ENCODE measurements at places on chromosomes 13 and 19. TPM values are rescaled to one million over a fixed set of nuclear protein-coding genes. Genes with fewer than 3 reads are reported as not detected.
A peak's percentile ranks its signal among the peaks of the same experiment; 100 is the strongest.

PLK5 gene
- total RNA-seq, result not detected

IL12RB1 gene
- 0.75 TPM for total RNA-seq

PNMA8B gene
- total RNA-seq, result 1.7 TPM

MAG gene
- total RNA-seq, result not detected

DENND1C gene
- 0.30 TPM for total RNA-seq

LRG1 gene
- total RNA-seq, result 0.67 TPM

CYP2A7 gene
- not detected for total RNA-seq

POMP gene
- 93.7 TPM for total RNA-seq

- DNase-seq, result no peak
These were observed 11.0 kb downstream of the SGTA start for GRCh38 chr19:2771786-2772674.

- DNase-seq, result no peak
These were observed 51.0 kb upstream of the PDX1 start for GRCh38 chr13:27868641-27869435.

- no peak for DNase-seq
These were observed 80.0 kb upstream of the TM9SF2 start for GRCh38 chr13:99421271-99421670.

- DNase-seq, result peak; percentile 99
These were observed at the start of gene FUZ for GRCh38 chr19:49812997-49813861. TSS of gene FUZ (minus strand) at chr19:49813292. CDS start at chr19:49813106, 186 bp downstream.

DNA sequence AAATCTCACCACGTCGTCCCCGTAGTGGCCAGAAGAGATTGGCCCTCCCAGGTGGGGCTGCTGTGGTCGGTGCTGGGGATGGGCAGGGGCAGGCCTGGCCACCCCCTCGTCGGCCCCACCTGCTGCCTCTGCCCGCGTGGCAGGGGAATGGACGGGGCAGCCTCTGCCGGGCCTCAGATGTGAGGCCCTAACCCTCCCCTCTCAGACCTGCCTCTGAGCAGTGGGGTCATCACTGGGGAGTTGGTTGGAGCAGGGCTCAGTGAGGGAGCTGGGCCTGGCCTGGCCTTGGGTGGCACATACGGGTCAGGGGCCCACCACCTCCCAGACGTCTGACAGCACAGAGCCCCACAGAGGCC, 41.5 kb downstream of the MCF2L start:
- no peak for DNase-seq

- no peak for DNase-seq
These were observed 9.9 kb downstream of the RFX2 start for GRCh38 chr19:6100284-6100915.

DNA sequence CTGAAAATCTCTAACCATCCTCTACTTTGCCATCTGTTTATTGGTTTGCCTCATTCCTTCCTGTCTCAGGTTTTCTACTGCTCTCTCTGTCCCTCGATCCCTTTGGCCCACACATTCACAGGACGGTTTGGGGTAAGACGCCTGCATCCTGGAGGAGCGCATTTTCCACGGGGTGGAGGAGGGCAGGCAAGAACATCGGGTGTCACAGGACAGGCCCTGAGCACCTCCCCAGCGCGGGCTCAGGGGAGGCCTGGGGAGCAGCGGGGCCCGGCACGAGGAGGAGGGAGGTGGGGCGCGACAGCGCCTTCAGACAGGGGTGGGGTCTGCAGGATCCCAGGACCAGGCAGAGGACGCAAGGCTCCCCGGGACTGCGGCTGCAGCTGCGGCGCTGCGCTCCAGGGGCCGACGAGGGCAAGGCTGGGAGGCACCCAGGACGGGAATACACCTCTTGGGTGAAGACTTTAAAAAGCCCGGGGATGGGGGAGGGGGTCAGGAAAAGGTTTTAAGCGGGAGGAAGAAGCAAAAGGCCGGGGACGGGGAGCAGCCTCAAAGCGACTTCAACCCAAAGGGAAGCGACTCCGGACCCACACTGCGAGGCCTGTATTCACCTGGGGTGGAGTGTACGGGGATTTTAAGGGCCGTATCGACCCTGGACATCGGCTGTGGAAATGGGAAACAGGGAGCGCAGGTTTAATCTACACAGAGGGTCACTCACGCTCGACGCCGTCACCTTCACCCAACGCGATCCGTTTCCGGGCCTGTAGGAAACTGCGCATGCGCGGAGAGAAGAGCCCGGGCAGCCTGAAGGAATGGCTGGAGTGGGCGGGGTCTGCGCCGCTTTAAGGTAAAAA, at the start of gene ZNF415:
Gene ZNF415, minus strand, starts transcription at position 770 of the 851 bp plus-strand sequence. CDS start 10,234 bp downstream, outside the sequence.
- peak; percentile 84 for DNase-seq

DNA sequence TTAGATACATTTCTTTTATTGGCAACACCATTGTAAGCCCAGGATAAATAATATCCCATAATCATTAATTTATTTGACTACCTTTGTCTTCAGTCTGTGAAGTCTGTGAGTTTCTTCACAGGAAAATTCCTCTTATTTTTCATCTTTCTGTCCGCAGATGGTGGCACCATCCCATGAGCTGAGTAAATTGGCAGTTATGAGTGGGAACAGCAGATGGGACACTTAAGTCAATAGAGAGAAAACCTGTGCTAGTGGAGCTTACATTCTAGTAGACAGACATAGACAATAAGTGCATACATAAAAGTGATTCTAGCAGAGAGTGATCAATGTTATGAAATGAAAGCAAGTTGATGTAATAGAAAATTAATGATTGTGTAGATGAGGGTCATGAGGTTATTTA, 638.2 kb upstream of the MIR17HG start:
- DNase-seq, result no peak

GRCh38 chr19:35211545-35212230, 16.9 kb downstream of the FAM187B start:
- peak; percentile 78 for DNase-seq

- DNase-seq, result no peak
These were observed 19.8 kb downstream of the ZNF709 start for GRCh38 chr19:12464769-12465168.

- no peak for DNase-seq
These were observed 28.7 kb downstream of the DHX34 start for GRCh38 chr19:47377801-47378200.

DNA sequence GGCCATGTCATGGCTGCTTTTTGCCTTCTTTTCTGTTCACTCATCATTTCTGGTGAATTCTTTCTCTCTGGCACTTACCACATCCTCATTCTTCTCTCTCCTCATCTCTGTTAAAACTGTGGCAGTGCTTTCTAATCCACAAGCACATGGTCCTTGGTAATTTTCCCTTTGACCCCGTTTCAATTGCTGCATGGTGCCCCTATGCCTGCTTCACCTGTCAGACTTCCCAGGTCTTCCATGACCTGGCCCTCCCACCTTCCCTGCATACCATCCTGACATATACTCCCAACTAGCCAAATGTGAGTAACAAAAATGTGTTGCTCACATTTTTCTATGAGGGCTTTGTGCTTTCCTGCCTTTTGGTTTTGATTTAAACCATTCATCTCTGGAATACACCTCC, 286.5 kb downstream of the MTUS2 start:
- DNase-seq, result no peak
